ENCODE measurements at places on chromosomes 1 and 21.

GRCh38 chr1:224864006-224864405 lies 65.5 kb upstream of the DNAH14 start:
- no peak for DNase-seq

GRCh38 chr1:15736892-15737261 lies 819 bp downstream of the SLC25A34 start:
- DNase-seq: no peak

- no peak for DNase-seq
Measured at GRCh38 chr21:46118316-46119143, 20.6 kb downstream of the COL6A2 start.

- DNase-seq: no peak
Measured at GRCh38 chr21:46498335-46499050, 39.8 kb downstream of the DIP2A start.
